ENCODE measurements at places on chromosomes 7 and 10.

- no peak for DNase-seq
Measured at GRCh38 chr10:113019096-113019495, 69.0 kb downstream of the TCF7L2 start.

DNA sequence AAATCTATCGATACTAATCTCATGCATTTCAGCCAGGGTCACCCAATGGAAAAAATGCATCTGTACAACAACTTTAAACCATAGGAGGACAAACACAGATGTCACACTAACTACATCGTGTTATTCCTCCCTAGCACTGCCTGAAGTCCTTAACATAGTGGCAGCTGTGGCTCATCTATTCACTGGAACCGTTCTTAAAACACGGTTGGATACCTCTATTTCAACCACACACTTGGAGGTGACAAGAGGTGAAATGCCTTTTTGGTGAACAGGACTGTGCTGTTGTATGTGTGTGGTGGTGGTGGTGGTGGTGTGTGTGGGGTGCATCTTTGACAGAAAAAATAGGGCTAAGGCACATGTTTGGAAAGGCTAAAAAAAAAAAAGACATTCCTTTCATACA lies 93.1 kb downstream of the NRP1 start:
- DNase-seq = no peak

- DNase-seq = no peak
Measured at GRCh38 chr7:112529521-112529920, 48.7 kb downstream of the LSMEM1 start.

DNA sequence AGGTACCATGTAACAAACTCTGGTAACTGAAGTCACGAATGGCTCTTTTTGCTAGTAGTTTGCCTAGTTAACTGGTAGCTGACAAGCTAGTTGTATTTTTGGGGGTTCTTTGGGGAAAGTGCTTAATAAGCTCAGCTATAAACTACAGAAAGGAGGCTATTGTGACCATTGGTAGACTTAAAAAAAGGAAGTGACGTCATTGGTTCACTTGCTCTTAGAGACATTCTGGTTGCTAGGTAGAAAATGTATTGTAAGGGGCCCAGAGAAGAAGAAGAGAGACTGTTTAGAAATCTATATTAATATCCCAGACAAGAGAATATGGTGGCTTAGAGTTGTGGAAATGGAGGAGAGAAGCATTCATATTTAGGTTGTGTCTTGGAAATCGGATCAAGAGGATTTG lies 103.0 kb downstream of the NXPH1 start:
- DNase-seq = no peak

GRCh38 chr7:36037121-36037662 lies 115.9 kb upstream of the EEPD1 start:
- no peak for DNase-seq

DNA sequence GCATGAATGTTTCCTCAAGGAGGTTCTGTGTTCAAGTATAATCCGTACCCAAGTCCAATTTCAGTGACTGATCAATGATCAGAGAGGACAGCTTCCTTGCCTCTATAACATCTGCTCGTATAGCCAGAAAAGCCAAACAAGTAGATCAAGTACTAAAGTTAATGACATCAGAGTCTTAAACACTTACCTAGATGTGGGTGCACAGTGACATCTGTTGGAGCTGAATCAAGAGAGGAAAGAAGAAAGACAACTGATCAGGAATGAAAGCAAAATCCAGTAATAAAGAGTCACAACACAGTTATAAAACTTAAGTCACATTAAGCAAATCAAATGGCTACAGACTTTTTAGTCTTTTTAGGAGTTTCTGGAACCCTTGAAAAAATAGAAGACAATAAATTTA lies 236.5 kb downstream of the RELN start:
- DNase-seq = no peak

DNA sequence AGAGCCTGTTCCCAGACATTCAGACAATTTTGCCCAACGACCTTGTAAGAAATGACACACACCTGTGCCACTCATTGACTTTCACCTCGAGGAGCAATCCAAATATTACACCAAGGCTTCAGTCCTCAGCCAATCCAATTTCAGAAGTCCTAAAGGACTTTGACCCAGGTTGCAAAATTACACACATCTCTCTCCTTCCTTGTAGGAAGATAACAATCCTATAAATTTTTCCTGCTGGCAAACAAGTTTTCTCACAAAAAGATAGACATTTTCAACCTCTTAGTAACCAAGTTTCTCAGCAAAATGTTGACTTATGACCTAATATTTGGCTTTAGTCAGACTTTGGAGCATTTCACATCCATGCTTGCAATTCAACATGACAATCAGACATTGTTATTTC lies 745.0 kb downstream of the GRID1 start:
- no peak for DNase-seq

DNA sequence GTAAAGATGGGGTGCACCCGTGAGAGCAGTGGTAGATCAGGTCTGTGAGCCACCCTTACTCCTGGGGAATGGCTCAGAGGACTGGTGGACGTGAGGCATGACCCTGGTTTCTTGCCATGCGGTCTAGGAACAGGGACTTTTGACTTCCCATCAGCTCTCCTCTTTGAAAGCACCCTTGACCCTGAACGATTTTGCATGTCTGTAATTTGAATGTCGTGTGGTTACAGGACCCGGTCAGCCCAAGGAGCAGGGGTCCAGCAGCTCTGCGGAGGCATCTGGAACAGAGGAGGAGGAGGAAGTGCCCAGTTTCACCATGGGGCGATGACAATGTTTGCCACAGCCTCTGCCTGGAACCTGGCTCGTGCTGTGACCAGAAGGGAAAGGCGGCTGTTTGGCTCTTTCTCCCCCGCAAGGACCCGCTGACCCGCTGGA lies 8.6 kb upstream of the ORAI2 start:
- no peak for DNase-seq

DNA sequence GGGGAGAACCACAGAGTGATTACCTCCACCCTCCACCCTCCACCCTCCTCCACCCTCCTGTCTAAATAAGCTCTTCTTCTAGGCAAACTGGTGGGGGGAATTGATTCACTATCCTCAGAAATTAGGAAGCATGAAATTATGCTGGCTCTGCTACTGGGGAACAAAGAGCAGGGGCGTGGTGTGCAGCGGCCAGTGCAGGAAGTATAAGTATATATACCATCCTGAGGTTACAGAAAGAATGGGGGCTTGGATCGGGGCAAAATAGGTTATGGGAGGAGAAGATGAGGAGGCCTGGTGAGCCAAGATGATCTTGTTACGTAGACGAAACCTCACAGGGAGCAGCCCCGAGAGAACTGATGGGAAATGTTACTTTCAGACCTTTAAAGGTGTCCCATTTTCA lies 49.1 kb downstream of the SYPL1 start:
- DNase-seq = no peak

GRCh38 chr7:102251531-102252365 lies 34.9 kb upstream of the SH2B2 start:
- no peak for DNase-seq

DNA sequence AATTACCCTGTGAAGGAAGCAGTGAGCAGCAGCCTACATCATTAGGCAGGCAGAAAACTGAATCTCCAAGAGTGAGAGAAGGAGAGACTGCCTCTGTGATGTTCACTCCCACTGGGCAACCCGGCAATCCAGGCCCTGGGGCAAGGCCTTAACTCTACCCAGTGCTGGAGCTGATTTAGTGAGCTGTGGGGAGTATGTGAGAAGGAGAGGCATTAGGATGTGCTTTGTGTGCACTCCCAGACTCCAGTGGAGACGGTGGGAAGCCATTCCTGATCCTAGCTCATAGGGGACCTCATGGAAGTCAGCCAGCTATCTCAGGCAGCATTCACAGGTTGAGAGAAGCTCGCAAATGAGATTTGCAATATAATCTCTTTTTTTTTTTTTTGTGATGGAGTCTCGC lies 41.1 kb upstream of the CDK13 start:
- no peak for DNase-seq

- DNase-seq = no peak
Measured at GRCh38 chr10:12720217-12720981, 281.1 kb downstream of the CCDC3 start.

DNA sequence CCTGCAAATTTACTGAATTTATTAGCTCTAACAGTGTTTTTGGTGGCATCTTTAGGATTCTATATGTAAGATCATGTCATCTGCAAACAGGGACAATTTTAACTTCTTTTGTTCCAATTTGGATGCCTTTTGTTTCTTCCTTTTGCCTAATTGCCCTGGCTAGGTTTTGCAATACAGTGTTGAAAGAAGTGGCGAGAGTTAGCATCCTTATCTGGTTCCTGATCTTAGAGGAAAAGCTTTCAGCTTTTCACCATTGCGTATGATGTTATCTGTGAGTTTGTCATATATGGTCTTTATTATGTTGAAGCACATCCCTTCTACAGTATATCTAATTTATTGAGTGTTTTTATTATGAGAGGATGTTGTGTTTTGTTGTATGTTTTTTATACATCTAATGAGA lies 301.4 kb downstream of the PTPRN2 start:
- DNase-seq = no peak

Measured in stimulated activated naive CD4-positive, alpha-beta T cell (primary cell).